Skeletal muscle tissue (tissue), 5 donors: ENCODE measurements at places on chromosomes 12 and 14. TPM values are rescaled to one million over a fixed set of nuclear protein-coding genes. Genes with fewer than 3 reads are reported as not detected.

PRPF40B gene
- total RNA-seq = 7.3 TPM

SLC35F4 gene
- not detected for total RNA-seq

KLRC3 gene
- total RNA-seq = not detected

FLVCR2 gene
- 7.3 TPM for total RNA-seq

SLC39A2 gene
- not detected for total RNA-seq

LRRC10 gene
- total RNA-seq = 0.52 TPM

MYF6 gene
- 136 TPM for total RNA-seq

SOX5 gene
- total RNA-seq = 6.3 TPM

SLC39A5 gene
- total RNA-seq = not detected

IFT81 gene
- 18.3 TPM for total RNA-seq

PLEK2 gene
- total RNA-seq = 3.7 TPM

ALX1 gene
- total RNA-seq = 0.52 TPM

SMOC1 gene
- total RNA-seq = 3.1 TPM

FUT8 gene
- total RNA-seq = 26.1 TPM
